Activated CD4-positive, CD25-positive, alpha-beta regulatory T cell (primary cell): ENCODE measurements at places on chromosomes 7 and 10.

DNA sequence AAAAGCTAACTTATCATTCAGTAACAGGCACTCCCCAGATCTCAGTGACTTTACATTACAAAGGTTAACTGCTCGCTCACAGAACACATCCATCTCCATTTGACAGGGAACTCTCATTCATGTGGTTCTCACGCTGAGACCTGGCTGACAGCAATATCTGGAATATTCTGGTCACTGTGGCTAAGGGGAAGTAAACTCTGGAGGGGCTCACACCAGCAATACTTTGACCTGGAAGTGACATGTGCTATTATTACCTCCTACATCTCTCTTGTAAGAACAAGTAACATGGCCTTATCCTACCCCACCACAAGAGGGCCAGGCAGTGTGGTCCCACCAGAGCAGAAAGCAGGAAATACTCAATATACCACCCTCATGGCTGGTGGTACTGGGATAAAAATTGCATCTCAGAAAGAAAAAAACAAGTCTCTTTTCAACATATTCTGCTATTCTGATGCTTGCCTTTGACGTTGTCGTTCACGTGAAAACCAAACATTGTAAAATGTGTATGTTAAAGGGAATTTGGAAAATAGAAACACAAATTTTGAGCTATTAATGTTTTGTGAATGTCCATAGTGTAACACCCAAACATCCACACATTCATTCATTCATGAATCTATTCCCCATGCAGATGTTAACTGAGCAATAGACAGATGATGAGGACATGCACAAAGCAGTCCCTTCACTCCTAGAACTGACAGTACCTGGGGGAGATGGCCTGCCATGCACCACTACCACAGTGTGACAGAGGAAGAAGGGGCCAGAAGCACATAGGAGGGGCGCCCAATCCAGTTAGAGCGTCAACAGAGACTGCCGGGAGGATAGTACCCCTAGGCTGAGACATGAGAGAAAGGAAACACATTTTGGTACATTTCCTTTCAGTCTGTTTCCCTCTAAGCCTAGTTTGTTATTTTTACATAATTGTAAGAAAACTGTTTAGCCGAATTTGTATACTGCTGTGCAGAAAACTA lies 166.0 kb upstream of the SP4 start:
- peak; percentile 4 for DNase-seq

GRCh38 chr10:118482393-118483331 lies 112.8 kb downstream of the PRLHR start:
- DNase-seq: no peak

DNA sequence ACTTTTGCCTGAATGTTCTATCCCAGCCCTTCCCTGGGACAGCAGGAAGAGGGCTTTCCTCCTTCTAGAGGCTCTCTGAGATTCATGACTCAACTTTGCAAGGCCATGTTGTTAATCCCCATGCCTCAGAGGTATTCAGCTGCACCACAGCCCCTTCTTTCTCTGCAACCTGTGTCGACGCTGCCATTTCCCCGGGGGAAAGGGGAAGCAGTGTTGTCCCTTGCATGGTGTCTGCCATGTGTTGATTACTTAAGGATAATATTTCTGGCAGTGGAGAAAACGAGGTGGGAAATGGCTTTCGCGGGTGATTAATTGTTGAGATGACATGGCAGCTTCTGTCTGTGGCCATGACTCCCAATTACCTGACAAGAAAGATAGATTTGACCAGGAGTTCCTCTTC lies 133.1 kb downstream of the SORCS3 start:
- DNase-seq: no peak

DNA sequence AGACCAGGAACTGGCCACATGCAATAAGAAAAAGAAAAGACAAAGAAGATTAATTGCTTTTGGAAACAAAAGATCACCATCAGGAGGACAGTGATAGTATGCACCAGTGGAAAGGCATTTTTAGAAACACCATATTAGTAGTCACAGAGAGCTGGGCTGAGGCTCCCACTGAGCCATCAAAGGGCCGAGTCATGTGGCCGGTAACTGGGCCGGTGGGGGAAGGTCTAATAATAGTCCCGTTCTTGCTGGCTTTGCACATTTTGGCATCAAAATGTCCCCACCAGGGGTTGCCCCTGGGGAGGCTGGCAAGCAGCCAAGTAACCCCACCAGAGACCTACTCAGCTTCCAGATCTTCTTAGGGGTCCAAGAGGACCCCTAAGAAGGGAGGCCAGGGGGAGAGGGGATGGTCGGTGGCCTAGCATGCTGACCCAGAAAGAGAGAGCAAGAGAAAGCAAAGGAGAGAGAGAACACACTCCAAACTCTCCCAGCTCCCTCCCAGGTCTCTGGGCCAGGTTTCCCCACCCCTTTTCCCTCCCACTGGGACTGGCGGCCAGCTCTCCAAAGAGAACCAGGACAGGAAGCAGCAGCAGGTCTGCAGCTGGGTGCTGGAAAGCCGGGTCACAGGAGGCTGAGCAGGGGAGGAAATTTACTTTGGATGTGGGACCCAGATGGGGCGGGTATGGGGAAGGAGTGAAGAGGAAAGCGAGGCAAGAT lies 70.2 kb upstream of the FGFR2 start:
- DNase-seq: no peak

DNA sequence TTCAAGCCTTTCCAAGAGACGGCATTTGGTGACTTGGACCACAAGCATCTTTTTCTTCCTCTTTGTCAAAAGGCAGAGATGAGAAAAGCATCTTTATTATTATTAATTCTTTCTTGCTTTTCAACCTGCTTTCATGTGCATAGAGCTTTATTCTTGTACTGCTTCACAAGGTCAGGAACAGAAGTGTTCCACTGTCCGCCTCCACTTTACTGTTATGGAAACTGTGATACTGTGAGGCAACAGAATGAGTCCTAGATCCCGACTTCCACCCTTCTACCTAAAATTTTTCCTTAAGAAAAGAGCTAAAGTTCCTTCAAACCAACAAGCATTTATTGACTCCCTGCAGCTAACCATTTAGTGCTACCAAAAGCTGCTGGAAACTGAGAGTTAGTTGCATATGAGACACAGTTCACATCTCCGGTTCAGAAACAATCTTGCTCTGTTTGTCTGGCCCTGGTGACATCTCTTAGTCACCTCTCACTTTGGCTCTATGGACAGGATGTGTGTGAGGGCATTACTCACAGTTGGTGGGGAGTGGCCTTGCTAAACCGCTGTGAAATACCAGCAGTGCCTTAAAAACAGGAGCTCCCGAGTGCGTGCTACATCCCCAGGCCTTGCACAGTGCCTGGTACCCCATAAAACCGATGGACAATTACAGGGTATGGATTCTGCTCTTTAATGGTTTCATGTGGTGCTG lies 77.1 kb upstream of the TRIL start:
- no peak for DNase-seq

GRCh38 chr7:155017834-155018233 lies 14.9 kb upstream of the PAXIP1 start:
- DNase-seq: no peak
